Fibroblast of the aortic adventitia (primary cell): ENCODE measurements at places on chromosomes 2 and 18. TPM values are rescaled to one million over a fixed set of nuclear protein-coding genes. Genes with fewer than 3 reads are reported as not detected.

- no peak for DNase-seq
Observed at GRCh38 chr2:240211096-240211495, 70.6 kb upstream of the OTOS start.

DNA sequence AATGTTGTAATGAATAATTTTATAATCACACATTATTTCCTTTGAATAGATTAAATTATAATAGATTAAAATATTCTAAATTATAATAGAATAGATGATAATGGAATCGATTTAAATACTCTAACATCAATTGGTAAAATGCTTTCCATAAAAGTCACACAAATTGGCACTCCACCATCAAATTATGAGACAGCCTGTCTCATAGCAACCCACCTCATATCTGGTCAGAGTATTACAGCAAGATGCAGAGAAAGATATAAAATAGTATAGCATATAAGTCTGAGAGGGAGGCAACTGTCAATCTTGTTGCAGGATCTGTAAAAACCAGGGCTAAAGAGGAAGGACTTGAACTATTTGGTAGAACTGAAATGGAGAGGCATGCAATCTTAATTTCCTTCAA is 98.4 kb upstream of the NCKAP5 start:
- DNase-seq, result no peak

- peak; percentile 54 for DNase-seq
Observed at GRCh38 chr2:40370007-40370395, 81.9 kb downstream of the SLC8A1 start.

GRCh38 chr2:237465515-237466148 is 21.4 kb upstream of the MLPH start:
- DNase-seq, result peak; percentile 97

- peak; percentile 57 for DNase-seq
Observed at GRCh38 chr2:201118961-201119854, 3.2 kb downstream of the CFLAR start.

- DNase-seq, result no peak
Observed at GRCh38 chr18:51290860-51291259, 93.4 kb upstream of the MEX3C start.

The DSG4 gene
- total RNA-seq, result not detected in 2 replicates
